Dermis lymphatic vessel endothelial cell (primary cell): ENCODE measurements at places on chromosomes 4 and X. TPM values are rescaled to one million over a fixed set of nuclear protein-coding genes. Genes with fewer than 3 reads are reported as not detected.

The SUV39H1 gene
- 2.7 and 3.1 TPM in 2 replicates for total RNA-seq

The SAT1 gene
- 208 and 366 TPM in 2 replicates for total RNA-seq

The PPP1R2C gene
- not detected in 2 replicates for total RNA-seq

The SFRP2 gene
- total RNA-seq = not detected in 2 replicates

The HMX1 gene
- total RNA-seq = not detected in 2 replicates
